CD4-positive, CD25-positive, alpha-beta regulatory T cell (primary cell): ENCODE measurements at places on chromosomes 11 and 22. TPM values are rescaled to one million over a fixed set of nuclear protein-coding genes. Genes with fewer than 3 reads are reported as not detected.

DNA sequence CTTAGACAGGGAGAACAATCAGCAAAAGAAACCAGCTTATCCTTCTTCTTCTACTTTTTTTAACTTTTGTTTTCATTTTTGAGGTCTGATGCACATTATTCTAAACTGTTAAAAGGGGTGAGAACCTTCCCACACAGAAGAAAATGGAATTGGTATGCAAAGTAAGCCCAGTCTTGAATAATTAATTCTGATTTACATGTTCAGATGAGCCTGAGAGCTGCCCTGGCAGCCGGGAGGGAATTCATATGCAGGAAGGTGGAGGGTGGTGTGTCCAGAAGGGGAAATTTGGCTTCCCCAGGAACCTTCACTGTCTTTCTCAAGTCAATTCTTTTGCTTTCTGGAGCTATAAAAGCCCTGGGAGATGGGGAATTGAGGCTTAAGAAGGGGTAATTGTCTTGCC is 181.0 kb downstream of the INSC start:
- H3K4me1 ChIP-seq = no peaks in the 10 kb centered on the region
- H3K36me3 ChIP-seq = no peaks in the 10 kb centered on the region
- no peak overlapping the region for H3K27ac ChIP-seq

DNA sequence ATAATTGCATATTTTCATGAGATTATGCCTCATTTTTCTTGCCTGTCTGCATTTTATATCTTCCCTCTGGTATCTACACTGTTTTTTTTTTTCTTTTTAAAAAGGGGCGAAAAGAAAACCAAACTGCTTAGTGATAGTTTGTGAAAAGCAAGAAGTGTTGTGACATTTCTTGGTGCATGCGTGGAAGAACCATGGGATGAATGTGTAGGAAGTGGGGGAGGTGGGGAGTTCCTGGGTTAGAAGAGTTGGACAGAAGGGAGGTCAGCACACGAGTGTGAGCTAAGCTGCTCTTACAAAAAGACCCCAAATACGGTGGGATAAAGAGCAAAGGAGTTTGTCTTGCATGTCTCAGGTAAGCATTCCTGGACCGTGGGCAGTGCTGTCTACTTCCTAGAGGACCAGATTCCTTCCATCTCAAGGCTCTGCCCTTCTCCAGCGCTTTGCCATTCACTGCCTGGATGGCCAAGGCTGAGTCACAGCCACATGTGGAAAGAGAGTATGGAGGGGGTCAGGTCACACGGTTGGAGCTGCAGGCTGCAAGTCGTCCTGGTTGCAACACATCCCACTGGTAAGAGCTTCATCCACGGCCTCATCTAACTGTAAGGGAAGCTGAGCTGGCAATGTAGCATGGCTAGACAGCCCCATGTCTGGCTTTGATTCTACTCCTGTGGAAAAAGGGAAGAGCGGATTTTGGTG is 300.6 kb downstream of the DDX10 start:
- H3K27me3 ChIP-seq = no peaks in the 10 kb centered on the region
- H3K36me3 ChIP-seq = no peaks in the 10 kb centered on the region
- no peak overlapping the region for H3K4me3 ChIP-seq
- DNase-seq = no peak
- H3K27ac ChIP-seq = no peak overlapping the region
- H3K4me1 ChIP-seq = no peaks in the 10 kb centered on the region

DNA sequence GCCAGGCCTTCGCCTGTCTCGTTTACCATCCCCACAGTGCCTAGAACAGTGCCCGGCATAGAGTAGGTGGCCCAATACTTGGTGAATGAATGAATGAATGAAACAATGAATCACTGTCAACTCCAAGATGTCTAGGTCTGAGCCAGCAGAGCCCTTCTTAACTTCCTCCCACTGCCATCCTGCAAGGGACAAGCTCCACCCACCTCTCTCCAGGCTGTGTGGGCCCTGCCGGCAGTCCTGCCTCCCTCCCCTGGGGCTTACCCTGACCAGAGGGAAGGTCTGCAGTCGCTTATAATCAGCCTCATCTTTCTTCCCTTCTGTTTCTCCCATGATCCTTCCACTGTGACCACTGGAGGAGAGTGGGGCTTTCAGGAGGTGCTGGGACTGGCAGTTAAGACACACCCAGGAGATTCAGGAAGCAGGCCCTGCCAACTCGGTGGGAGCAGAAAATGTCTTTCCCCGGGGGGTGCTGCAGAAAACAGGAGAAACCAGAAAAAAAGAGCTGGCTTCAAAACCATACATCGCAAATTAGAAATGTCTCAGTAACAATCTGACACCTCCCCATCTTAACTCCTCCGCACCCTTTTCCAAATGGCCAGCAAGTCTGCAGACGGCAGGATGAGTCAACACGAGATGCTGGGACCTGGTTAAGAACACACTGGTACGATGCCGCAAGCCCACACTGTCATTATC is 11.4 kb downstream of the DNAL4 start:
- no peaks in the 10 kb centered on the region for H3K4me1 ChIP-seq
- DNase-seq = no peak
- no peak overlapping the region for H3K27ac ChIP-seq
- peaks cover 8% of the 10 kb centered on the region for H3K36me3 ChIP-seq
- no peaks in the 10 kb centered on the region for H3K27me3 ChIP-seq
- H3K4me3 ChIP-seq = no peak overlapping the region

- H3K27ac ChIP-seq = no peak overlapping the region
- DNase-seq = no peak
- H3K4me1 ChIP-seq = no peaks in the 10 kb centered on the region
- no peaks in the 10 kb centered on the region for H3K27me3 ChIP-seq
Observed at GRCh38 chr11:44761551-44761961, 34.8 kb downstream of the TSPAN18 start.

DNA sequence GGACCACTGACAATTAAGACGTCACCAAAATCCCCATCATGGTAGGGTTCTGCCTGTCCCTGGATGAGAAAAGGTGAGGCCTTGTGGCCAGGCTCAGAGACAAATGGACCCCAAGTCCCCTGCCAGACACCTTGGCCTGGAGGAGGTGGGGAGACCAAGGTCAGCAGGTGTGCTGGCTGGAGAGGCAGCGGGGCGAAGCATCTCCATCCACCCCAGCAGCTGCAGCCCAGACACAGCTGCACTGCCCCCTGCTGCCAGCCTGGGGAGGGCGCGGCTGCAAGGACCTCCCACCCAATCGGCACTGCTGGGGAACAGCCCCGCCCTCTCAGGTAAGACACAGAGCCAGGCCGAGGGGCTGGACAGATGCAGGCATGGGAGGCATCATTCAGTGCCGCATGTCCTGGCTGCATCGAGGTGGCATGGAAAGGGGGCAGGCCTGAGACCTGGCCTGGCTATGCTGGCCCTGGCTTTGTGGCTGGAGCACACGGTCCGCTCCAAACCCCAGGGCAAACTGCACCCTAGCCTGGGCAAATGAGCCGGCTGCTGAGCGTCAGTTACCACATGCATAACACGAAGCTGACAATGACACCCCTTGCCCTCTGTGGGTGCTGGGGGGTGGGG is 12.2 kb upstream of the MFNG start:
- H3K27ac ChIP-seq = no peak overlapping the region
- H3K4me1 ChIP-seq = peaks cover 4% of the 10 kb centered on the region
- no peaks in the 10 kb centered on the region for H3K27me3 ChIP-seq
- H3K4me3 ChIP-seq = no peak overlapping the region

DNA sequence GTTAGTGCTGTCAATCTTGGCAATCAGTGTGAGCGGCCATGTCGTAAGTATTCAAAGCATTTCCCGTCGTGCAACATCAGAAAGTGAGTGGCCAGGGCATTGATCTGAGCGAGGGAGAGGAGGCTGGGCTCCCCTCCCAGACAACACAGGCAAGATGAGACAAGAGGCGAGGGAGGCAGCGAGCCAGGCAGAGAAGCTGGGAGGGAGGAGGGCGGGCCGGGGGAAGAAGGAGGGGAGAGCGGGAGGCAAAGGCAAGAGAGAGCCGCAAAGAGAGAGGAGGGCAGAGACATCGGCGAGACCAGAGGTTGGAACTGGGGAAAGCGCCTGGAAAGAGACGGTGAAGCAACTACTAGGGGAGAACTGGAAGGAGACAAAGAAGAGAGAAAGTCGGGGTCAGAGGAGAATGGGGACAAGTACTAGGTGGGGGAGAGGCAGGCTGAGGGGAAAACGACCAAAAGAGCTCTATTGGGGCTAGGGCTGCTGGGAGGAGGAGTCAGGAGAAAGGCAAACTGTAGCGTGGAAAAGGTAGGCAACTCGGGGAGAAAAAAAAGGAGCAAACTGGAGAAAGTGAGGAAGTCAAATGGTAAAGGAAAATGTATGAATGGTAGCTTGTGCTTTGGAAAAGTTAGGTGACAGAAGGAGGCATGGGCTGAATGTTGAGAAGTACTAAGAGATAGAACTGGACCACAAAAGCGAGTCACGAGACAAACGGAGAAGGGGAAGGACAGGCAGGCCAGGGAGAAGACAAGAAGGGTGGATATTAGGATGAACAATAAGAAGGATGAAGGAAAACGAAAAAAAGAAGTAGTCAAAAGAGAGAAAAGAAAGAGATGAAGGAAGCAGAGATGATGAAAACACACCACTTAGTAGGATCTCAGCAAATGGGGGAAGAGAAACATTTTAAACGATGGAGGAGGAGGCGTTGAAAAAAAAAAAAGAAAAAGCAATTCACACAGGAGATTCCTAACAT is 130.5 kb upstream of the C11orf58 start:
- H3K36me3 ChIP-seq = no peaks in the 10 kb centered on the region
- peaks cover 36% of the 10 kb centered on the region for H3K4me1 ChIP-seq
- DNase-seq = no peak

MMP20 gene
- total RNA-seq = not detected
